ENCODE measurements at places on chromosomes 12 and 14.

GRCh38 chr12:14827043-14827442 is 13.1 kb upstream of the SMCO3 start:
- no peak for DNase-seq

DNA sequence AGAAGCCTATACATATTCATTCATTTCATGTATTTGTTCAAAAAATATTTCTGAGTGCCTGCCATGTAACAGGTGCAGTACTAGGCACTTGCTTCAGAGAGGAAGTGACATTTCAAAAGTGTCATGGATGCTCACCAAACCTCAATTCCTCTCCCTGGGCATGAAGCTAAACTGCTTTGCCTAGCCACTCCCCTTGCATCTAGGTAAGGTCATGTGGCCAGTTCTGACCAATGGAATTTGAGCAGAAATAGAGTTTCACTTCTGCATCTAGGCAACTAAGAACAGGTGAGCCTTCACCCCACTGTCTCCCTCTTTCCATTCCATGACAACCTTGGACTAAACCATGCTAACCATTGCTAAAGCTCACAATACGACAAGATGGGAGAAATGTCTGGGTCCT is 27.6 kb downstream of the TC2N start:
- DNase-seq, result no peak

- no peak for DNase-seq
These were observed 105.0 kb downstream of the SNAPC1 start for GRCh38 chr14:61866932-61867920.

DNA sequence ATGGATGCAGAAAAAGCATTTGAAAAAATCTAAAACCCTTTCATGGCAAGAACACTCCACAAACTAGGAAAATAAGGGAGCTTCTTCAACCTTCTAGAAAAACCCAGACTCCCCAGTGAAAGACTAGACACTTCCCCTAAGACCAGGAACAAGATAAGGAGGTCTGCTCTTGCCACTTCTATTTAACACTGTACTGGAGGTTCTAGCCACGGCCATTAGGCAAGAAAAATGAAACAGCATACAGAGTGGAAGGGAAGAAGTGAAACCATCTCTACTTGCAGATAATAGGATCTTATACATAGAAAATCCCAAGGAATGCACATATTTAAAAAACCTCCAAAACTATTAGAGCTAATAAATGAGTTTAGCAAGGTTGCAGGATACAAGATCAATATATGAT is 42.3 kb downstream of the CHGA start:
- no peak for DNase-seq

DNA sequence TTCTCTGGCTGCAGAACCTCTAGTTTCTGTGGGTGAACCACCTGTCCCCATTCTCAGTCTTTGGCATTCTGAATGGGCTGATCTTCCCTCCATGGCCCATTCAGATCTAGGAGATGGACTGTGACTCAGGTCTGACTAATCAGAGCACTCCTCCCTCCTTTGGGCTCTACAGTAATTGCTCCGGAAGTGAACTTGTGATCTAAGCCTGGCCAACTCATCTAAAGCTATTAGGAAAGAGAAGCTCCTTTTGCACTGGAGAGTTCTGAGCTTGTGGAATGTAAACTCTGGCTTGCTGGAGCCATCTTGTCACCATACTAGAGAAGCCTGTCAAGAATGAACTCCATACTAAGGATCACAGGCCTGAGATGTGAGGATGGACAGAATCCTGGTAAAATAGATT is 168.2 kb downstream of the SUDS3 start:
- no peak for DNase-seq

DNA sequence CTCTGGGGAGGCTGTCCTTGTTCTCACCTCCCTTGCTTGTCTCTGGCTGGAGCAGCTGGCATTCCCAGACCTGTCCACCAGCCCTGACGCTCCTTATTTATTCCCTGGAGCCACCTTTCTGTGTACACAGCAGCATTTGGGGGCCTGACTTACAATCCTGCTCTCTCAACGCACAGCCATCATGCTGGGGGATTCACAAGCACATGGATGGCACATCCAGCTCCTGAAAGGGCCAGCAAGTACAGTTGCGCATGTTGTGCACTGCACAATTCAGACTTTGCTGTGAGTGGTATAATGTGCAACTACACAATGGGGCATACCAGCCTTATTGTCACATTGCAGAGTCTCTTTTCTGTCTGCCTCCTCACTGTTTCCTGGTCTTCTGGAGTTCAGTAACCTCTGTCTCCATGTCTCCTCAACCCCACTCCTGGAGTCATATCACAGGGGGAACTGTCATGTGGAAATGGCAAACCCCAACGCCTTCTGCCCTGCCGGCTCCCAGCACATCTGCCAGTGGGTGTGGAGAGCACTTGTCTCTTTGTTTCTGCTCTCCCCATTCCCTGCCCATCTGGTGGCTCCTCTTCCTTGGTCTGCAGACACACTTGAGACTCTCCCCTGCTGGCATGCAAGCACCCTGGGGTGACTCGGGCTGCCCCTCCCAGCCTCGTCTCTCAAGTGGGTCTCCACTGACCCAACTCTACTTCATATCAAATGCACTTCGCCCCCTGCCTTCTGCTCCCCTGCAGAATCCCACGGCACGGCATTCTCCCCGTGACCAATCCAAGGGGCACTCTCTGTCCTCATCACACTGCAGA is 41.2 kb upstream of the MEG3 start:
- no peak for DNase-seq

- DNase-seq, result no peak
These were observed 80.8 kb downstream of the GALNT9 start for GRCh38 chr12:132248453-132249167.

DNA sequence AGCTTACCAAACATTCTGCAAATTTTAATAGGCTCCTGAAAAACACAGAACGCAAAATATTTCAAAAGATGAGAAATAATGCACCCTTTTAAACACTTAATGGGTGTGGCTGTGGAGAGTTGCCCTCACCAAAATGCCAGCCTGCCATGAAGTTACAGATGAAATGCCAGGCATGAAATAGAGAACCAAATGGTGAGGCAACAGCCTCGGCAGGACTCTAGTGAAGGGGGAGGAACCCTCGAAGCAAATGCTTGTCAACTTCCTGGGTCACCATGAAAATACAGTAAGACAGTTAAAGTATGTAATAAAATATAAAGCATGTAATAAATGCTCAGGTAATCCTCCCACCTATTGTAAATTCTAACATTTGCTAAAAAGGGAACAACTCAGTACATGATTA is 24.1 kb downstream of the DUSP16 start:
- DNase-seq, result no peak

GRCh38 chr12:18753481-18754123 is 15.7 kb downstream of the CAPZA3 start:
- no peak for DNase-seq

GRCh38 chr14:96904201-96904600 is 107.0 kb downstream of the VRK1 start:
- DNase-seq, result no peak

DNA sequence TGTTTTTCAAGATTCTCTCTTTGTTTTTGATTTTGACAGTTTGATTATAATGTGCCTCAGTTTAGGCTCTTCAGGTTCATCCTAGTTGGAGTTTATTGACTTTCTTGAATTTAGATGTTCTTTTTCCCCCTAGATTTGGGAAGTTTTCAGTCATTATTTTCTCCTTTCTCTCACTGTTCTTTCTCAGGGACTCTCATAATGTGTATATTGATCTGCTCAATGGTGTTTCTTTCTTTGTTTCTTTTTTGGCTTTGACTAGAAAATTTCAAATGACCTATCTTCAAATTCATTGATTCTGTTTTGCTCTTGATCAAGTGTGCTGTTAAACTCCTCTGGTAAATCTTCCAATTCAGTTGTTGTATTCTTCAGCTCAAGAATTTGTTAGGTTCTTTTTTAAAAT is 108.3 kb downstream of the RGS6 start:
- DNase-seq, result no peak

- no peak for DNase-seq
These were observed 57.9 kb downstream of the SLC17A8 start for GRCh38 chr12:100414739-100415138.

GRCh38 chr14:23645504-23645811 is 9.3 kb downstream of the DHRS2 start:
- no peak for DNase-seq

DNA sequence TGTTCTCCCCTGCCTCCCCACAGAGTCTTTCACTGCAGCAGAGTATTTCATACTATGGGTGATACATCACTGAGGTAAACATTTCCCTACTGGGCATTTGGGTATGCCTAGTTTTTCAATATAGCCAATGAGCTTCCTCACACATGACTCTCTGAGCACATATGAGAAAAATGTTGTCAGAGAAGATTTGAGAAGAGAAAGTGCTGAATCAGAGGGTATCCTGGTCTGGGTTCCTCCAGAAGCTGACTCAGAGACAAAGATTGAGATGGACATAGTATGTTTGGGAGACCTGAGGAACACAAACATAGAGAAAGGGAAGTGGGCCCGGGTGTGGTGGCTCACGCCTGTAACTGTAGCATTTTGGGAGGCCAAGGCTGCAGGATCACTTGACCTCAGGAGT is 12.6 kb downstream of the SLC8B1 start:
- DNase-seq, result no peak

GRCh38 chr14:23555533-23555881 is 564 bp upstream of the THTPA start:
- no peak for DNase-seq

All from stimulated activated CD8-positive, alpha-beta memory T cell treated with anti-CD3 and anti-CD28 coated beads, Interleukin-2, amount 100 ng/mL, for 1 hour (primary cell).